SIG-M5 (cell line): ENCODE measurements at places on chromosomes 3 and 15.

- DNase-seq = no peak
Measured at GRCh38 chr15:67472957-67473356, 48.0 kb upstream of the C15orf61 start.

- DNase-seq = no peak
Measured at GRCh38 chr3:21505711-21506460, 245.1 kb downstream of the ZNF385D start.

- DNase-seq = no peak
Measured at GRCh38 chr15:33963831-33964664, 4.2 kb upstream of the CHRM5 start.

- DNase-seq = no peak
Measured at GRCh38 chr15:68197170-68197492, 8.0 kb downstream of the CALML4 start.

GRCh38 chr3:139988472-139989156 is 53.6 kb downstream of the CLSTN2 start:
- no peak for DNase-seq

GRCh38 chr3:27589795-27590194 is 105.6 kb upstream of the SLC4A7 start:
- DNase-seq = no peak

DNA sequence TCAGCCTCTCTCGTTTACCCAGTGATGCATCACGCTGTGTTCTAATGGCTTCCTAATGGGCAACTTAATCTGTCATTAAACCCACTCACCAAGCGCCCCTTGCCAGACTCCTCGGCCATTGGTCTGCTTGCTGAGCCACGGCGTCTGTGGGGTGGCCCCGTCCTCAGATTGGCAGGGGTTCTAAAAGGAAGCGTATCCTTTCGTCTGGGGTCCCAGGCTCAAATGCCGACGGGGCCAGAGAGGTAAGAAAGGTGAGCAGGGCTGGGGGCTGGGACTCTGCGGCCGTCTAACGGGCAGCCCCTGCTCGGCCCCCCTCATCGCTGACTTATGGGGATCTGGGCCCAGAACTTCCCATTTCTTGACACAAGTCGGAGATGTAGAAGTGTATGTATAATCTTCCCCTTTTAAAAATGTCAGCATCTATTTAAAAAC is 315.1 kb upstream of the PROK2 start:
- no peak for DNase-seq

DNA sequence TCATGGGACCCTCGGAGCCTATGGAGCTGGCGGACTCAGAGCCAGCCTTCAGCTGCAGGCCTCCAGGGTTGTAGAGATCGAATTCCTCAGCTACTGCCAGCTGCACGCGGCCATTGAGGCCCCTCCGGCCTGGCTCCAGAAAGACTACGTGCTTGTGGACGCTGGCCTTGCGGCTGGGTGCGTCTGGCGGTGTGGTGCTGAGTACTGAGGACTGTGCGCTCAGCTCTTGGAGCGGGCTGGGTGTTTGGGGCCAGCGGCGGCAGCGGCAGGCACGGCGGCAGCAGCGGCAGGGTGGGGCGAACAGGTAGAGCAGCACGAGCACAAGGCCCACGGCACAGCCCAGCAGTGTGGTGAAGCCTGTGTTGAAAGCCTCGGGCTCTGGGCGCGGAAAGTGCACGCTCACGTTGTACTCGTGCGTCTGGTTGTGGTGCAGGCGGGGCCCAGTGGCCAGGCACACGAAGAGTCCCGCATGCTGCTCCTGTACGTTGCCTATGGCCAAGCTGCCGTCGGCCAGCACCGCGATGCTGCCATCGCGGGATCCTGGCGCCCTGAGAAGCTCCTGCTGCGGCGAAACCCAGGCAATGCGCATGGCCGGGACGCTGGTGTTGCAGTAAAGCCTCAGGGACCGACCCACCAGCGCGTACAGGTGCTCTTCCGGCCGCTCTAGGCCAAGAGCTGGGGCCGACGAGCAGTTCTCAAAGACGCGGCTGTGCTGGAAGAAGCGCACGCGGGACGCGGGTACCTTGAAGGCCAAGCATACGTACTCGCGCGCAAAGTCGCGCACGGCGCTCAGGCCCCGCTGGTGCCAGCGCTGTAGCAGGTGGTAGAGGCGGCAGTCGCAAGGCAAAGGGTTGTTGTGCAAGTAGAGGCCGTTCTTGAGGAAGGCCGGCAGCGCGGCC is 1.3 kb downstream of the AMIGO3 start:
- no peak for DNase-seq

- DNase-seq = no peak
Measured at GRCh38 chr3:173008978-173009377, 132.1 kb downstream of the SPATA16 start.

GRCh38 chr3:42602961-42603360 is 2.5 kb downstream of the NKTR start:
- no peak for DNase-seq

DNA sequence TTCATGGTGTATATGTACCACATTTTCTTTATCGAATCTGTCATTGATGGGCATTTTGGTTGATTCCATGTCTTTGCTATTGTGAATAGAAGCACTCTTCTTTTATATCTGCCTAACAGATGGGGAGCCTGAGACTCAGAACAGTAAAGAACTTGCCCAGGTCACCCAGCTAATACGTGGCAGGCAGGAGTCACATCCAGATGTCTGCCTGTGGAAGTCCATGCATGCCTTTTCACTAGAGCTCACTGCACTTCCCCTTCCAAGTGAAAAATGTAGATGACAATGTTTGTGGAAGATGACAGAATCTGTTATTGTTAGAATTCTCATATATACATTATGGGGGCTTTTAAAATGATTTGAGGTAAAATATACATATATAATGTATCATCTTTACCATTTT is 165.0 kb downstream of the PDZRN3 start:
- DNase-seq = no peak

- no peak for DNase-seq
Measured at GRCh38 chr3:105846809-105847208, 22.0 kb downstream of the CBLB start.
